Kidney (tissue), 22 donors: ENCODE measurements at places on chromosomes 1 and 21.

GRCh38 chr1:38029685-38030511 is 16.7 kb downstream of the POU3F1 start:
- no peak for DNase-seq

DNA sequence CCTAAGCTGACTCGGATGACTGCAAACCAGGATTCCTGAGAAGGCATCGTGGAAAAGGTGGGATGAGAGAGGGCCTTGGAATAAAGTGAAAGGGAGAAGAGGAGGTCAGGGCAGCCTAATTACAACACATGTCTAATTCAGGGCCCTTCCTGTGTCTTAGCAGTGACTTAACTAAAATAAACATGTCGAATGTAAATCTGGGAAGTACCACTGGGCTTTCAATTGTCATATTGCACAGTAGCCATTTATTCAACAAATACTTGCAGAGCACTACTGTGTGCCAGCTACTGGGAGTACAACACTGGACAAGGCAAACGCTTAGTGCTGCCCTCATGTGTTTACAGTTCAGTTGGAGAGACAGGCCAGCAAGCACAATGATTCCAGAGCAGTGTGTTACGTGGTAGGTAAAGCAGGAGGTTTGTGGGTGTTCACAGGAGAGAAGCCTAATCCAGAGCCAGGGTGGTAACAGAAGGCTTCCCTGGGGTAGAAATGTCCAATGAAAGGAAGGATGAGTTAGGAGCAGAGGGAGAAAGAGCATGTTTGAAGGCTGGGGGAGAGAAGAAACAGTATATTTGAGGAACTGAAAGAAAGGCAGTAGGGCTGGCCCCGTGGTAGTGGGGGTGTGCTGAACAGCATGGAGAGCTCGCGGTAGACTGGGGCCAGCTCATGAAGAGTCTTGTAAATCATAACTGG is 38.0 kb upstream of the RASAL2 start:
- no peak for DNase-seq

DNA sequence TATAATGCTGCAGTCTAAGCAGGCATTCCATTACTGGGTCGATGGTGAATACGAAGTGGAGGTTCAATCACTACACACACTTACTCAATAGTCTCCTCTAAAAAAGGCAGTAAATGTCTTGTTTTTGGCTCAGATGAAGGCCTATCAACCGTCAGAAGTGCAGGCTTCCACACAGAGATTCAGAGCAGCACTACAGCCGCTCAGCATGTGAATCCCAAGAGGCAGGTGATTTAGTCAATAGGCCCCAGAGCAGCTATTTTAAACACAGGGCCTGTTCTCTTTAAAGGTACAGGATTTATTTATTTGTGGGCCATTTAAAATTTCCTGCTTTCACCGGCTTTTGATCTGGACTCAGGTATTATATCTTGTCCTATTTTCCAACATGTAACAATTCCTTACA is 293.7 kb downstream of the RGS7 start:
- no peak for DNase-seq

GRCh38 chr1:167122568-167122967 is 28.7 kb downstream of the STYXL2 start:
- DNase-seq = no peak
